ENCODE measurements at places on chromosomes 1 and 21.

- DNase-seq: no peak
Observed at GRCh38 chr21:46202592-46203202, 18.4 kb upstream of the SPATC1L start.

DNA sequence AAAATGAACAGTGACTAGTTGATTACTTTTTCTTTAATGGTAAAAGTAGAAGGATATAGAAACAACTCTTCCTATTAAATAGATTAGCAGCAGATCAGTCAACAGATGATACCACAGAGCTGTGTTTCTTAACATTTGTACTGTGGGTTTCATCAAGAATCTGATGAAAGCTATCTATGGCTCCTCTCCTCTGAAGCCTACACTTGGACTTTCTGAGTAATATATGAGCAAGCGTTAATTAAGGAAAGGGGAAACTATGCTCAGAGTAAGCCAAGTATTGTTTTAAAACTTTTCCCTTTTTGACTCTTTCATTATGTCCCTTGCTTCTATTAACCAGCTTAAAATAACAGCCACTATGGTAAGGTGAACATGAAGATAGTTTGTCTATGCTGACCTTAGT is 10.8 kb downstream of the ARID4B start:
- no peak for DNase-seq

GRCh38 chr1:185864889-185865517 is 130.8 kb downstream of the HMCN1 start:
- DNase-seq: no peak

DNA sequence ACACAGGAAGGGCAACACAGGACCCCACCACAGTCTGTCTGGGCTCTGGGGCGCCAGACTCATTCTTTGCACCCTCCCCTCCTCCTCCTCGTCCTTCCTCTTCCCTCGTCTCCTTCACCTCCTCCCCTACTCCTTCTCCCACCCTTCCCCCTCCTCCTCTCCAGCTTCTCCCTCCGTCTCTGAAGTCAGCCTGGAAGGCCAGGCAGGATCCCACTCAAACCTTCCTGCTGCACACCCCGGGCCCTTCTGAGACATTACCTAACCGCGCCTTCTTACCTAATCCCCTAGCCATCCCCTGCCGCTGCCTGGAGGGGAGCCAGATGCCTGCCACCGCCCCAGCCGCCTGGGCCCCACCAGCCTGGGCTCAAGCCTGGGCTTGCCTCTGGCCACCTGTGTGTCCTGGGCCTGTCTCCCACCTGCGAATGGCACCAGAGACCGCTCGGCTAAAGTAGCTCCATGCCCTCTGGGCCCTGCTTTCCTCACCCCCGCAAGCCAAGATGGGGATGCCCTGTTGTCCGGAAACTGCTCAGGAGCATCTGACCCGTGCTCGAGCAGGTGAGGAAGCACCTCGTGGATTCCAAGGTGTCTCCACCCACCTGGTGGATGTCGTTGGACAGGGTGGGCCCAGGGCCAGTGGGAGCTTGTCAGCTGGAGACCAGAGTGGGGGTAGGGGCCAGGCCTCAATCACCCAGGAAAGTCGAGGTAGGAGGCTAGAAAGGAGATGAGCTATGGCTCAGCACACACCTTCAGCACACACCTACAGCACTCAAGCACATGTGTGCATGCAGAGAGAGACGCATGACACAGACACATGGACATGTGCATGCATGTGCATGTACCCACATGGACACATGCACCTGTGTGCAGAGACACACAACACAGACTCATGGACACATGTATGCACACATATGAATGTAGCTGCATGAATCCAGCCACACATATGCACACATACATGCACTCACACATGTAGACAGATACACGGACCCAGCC is 31.9 kb downstream of the WNT9A start:
- no peak for DNase-seq

DNA sequence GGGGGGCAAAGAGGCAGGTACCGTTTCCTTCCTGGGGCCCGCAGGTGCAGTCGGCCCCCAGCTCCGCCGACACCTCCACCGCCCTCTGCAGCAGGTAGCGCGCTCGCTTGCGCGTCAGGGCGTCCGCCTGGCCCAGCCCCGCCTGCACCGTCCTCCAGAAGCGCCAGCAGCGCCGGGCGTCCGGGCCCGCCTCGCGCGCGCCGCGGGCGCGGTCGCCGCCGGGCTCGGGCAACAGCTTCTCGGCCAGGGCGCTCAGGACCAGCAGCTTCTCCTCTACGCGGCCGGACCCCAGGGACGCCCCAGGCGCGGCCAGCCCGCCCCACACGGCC is 863 bp downstream of the TARBP1 start:
- DNase-seq: no peak
